ENCODE measurements at places on chromosomes 7 and 10.

DNA sequence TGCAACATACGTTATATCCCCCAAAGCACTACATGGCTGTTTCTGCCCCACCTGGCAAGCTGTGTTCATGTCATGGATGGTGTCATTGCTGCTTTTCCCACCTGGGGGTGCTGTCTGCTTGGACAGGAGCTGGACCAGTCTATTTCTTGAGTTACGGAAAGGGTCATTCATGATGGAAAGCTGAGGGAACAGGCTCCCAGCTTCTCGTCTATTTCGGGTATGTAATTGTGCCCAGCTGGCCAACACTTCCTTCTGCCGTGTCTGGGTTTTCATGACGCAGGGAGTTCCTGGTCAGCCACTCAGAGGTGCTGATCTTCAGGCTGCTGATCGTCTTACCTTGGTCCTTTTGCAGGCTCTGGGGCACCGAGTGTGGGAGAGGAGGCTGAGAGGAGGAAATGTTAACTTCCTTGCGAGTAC is 8.6 kb downstream of the BTBD16 start:
- peak; percentile 67 for DNase-seq

- DNase-seq, result no peak
Observed at GRCh38 chr10:35025916-35026315, 64.2 kb downstream of the CUL2 start.

- no peak for DNase-seq
Observed at GRCh38 chr10:130959752-130960195, 351.7 kb downstream of the TCERG1L start.

DNA sequence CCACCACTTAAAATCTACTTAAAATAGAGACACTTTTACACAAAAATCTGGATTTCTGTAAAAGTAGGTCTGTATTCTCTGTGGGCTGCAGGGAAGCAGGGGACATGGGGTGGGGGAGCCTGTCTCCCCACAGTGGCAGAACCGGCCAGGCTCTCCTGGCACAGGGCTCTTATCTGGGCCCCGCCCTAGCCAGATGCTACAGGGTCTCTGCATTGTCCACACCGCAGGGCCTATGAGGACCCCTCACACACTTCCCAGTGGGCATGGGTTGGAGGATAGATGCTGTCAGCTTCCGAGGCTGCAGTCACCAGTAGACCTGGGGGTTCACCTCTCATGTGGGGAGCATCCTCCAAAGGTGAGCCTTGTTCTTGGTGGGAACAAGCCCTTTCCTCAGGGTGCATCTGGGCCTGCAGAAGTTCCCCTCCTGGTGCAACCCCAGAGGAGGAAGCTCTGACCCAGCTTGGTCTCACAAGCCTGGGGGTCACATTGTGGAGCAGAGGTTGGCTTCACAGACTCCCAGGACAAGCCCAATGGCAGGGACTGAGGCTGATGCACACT is 15.4 kb upstream of the MYL7 start:
- DNase-seq, result peak; percentile 61
